ENCODE measurements at places on chromosomes 12 and 14.

GRCh38 chr14:53983112-53983511 is 26.5 kb upstream of the BMP4 start:
- DNase-seq: no peak

DNA sequence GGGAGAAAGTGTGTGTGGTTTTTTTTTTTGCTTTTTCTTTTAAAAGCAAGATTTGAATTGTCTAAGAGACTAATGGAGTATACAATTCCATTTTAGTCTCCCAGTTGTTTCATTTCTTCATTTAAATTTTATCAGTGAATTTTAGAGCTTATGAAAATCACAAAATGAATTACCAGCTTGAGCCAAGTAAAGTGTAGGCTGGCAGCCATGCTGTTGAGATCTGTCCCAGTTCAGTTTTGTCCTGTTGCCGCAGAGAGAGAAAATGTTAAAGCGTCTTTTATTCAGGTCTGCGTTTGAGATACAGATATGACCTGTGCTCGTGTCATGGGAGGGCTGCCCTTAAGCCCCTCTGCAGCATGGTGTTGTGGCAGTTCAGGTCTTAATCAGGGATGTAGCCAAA is 256.5 kb downstream of the IPO8 start:
- no peak for DNase-seq

GRCh38 chr12:97801471-97802059 is 339.0 kb downstream of the RMST start:
- no peak for DNase-seq

DNA sequence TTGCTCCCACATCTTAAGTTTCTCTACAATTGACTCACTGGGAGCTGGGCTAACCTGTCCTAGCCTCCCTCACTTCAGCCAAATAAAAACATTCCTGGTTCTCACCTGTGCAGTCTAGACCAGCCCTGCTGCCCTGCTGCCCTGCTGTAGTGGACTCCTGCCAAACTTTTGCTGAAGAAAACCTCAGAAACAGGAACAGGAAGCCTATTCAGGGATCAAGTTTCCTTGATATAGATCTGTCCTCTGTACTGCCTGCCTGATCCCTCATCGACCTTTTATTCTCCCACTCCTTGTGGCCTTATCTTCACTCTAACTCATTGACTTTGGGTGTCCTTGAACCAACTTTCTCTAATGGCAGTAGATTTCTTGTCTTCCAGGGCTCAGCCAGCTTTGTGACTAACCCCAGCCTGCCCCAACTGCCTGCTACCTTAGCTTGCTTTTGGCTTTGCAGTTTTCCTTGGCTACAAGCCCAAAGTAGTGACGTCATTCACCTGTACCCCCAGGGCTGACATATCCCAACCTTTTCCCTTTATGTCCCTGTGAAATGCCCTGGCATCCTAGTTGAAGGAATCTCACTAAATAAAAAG is 234.8 kb downstream of the DUSP6 start:
- DNase-seq: no peak

GRCh38 chr12:122140467-122141257 is 33.4 kb downstream of the IL31 start:
- DNase-seq: no peak

DNA sequence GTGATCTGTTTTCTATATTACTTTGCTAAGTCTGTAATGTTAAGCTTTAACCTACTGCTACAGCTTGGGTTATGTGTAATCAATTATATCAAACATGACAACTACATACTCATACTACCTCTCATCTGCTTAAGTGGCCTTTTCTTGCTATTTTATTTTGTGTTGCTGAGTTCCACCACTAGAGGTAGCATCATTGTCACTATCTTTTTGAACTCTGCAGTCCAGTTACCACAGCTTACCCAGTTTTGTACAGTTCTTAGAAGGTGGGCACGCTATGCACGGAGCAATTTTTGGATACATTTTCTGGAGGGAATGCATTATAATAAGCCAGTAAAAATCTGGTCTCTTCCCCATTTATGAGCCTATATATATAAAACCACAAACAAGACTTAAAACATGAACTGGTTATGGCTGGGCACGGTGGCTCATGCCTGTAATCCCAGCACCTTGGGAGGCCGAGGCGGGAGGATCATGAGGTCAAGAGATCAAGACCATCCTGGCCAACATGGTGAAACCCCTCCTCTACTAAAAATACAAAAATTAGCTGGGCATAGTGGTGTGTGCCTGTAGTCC is 48.5 kb downstream of the SAV1 start:
- peak; percentile 17 for DNase-seq

- no peak for DNase-seq
These were observed 14.4 kb downstream of the TRHDE start for GRCh38 chr12:72286526-72286925.

- peak; percentile 68 for DNase-seq
These were observed 25.6 kb upstream of the MAP1LC3B2 start for GRCh38 chr12:116533343-116534251.

GRCh38 chr14:91400696-91401095 is 16.9 kb downstream of the CCDC88C start:
- DNase-seq: no peak

- DNase-seq: no peak
These were observed 151.5 kb upstream of the SLC38A2 start for GRCh38 chr12:46523863-46524770.

DNA sequence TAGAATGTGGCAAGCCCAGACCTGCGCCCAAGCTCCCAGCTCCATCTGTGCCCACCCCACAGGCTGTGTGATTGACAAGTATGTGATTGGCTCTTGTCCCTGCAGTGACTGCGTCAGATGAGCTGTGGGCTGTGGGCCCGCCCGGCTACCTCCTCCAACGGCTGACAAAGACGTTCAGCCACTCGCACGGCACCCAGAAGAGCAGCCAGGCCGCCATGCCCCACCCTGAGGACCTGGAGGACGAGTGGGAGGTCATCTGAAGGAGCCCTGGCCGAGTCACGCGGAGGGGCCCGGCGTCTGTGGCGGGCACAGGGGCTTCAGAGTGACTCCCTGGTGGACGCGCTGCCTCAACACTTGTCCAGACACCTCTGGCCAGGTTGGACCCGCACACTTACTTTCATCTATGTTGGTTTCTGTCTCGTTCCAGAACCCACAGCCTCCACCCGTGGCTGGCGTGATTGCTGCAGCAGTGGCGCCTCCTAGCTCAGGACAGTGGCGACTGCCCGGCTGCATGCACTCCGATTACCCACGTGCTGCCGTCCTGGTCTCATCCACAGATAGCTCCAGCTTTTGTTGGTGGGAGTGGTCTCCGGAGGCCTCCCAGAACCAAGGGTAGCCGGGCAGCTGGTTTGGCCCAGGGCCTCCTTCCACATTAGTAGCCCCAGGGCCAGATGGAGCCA is 11.4 kb downstream of the ANKRD9 start:
- DNase-seq: peak; percentile 92

DNA sequence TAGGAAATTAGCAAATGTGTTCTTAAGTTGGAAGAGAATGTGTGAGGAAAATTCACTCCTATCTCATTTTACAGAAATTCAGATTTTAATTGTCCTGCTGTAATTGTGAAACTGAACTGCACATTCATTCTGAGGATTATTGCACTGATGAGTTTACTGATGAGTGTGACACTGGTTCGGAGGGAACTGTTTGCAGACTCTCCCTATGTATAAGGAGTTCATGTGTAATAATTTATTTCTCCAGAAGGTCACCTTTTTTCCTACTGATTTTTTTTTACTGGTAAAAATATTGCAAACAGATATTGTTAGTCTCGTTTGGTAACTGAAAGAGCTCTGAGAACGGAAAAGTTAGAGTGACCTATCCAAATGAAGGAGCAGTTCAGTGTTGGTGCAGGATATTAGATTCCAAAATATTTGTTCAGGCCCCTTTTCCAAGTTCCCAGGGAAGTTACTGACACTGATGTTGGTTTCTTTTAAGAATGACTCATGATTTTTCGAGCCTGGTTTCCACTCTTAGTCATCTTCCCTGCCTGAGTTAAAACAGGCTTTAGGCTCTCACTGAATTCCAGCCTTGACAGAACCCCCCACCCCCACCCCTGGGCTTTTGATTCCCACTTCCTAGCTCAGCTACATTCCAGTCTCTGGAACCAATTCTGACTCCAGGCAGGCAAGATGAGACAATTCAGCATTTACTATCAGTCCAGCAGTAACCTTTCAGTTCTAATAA is 18.4 kb downstream of the ANO6 start:
- DNase-seq: no peak

DNA sequence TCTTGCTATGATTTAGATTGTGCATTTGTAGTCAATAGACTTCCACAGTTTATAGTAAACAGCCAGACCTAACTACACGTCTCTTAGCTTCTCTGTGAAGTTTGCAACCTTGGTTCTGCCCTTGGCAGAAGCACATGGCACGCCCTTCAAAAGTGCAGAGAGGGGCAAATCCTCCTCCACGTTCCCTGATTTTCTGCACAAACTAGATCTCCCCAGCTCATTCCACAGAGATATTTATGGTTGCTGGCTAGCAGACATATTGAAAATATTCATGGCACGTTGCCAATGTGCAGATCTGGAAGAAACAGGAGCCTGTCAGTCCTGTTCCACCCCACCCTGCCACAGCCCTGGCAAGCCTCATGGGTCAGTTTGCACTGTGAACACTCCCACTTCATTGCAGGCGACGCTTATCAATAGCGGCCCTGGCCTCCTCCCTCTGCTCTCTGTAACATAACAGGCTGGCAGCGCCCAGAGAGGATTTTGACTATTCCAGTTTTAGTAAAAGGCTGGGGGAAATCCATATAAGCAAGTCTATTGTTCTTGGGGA is 6.5 kb upstream of the LGALS3 start:
- DNase-seq: no peak

- no peak for DNase-seq
These were observed 7.2 kb downstream of the ERC1 start for GRCh38 chr12:998020-998874.

GRCh38 chr12:131699434-131699833 is 11.5 kb upstream of the SFSWAP start:
- DNase-seq: no peak

- DNase-seq: no peak
These were observed 117.4 kb downstream of the DAD1 start for GRCh38 chr14:22471545-22472121.

- DNase-seq: no peak
These were observed 216.8 kb downstream of the TTC8 start for GRCh38 chr14:89041257-89041582.

DNA sequence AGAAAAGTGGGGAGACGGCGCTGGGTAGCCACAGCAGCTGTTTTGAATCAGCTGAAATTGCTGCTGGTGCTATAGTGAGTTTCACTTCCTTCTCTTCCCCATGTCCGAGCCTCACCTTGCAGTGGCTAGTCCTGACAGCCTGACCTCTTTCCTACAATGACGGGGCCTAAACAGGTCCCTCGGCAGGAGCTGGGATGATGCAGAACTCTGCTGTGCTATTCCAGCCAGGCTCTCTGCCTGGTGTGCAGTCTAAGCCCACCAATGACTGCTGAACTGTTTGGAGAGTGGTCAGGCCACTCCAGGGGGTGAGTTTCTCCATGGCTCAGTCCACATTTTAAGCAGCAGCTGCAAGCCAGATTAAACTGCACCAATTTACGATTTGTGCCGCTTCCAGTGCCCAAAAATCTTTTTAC is 207.3 kb downstream of the TTC7B start:
- DNase-seq: no peak

GRCh38 chr14:63174760-63175191 is 29.5 kb upstream of the RHOJ start:
- DNase-seq: peak; percentile 68

DNA sequence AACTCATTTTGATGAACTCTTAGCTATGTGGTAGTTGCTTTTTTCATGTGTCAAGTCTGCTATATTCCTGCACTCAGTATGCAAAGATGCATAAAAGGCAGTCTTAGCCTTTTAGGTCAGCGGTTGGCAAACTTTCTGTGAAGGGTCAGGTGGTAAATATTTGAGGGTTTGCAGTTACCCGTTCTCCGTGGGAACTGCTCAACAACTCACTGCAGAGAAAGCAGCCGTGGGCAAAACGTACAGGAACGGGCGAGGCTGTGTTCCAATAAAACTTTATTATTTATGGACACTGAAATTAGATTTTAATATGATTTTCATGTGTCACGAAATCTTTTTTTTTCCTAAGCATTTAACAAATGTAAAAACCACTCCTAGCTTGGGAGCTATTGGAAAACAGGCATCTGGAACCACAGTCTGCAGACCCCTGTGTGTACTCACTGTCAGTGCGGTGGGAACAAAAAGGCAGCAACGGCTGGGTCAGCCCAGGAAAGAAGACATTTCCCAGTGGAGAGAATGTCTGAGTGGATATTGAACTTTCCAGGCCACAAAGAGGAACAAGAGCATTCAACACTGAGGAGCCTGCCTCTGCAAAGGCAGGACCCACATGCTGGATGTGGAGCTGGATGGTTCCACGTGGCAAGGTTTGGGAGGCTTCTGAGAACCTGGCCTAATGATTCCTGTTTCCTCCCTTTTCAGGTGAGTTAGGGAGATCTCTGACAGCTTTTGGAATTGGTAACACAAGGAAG is 3.5 kb upstream of the ACACB start:
- DNase-seq: no peak

- DNase-seq: no peak
These were observed 15.4 kb upstream of the YY1 start for GRCh38 chr14:100223332-100224201.

GRCh38 chr12:24562771-24563431 is 386.0 kb downstream of the BCAT1 start:
- peak; percentile 20 for DNase-seq

- DNase-seq: peak; percentile 2
These were observed 3.0 kb downstream of the SDSL start for GRCh38 chr12:113424915-113425823.

DNA sequence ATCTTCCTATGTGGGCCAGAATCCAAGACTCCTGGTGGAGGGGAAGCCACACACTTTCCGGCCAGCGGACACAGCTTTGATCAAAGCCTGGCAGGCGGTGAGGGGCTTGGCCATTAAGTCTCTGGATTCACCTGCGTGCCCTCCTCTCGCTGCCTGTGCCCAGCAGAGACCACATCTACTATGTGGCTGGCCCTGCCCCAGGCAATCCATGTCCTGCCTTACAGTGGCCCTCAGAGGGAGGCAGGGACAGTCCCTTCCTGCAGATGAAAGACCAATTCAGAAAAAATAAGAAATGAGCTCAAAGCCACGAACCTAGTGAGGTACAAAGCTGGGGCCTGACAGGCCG is 82.7 kb upstream of the GPR68 start:
- DNase-seq: no peak

GRCh38 chr12:67318786-67319185 is 49.6 kb downstream of the CAND1 start:
- no peak for DNase-seq

DNA sequence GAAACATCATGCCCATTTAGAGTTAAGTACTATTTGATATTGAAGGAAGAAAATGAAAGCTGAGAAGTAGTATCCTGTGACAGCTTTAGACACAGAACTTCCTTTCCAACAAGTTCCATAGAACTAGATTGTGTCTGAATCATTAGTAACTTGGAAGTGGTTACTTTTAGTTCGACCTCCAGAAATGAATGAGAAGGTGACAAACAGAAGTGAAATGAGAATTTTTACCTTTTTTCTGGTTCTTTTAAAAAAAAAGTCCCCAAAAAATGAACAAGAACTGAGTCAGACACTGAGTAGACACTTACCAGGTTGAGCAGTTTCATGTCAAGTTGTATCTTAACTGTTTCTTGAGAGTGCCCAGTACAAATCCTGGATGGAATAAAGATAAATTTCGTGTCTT is 3.0 kb downstream of the ATP6V0A2 start:
- no peak for DNase-seq

GRCh38 chr12:76013603-76014002 is 18.0 kb downstream of the PHLDA1 start:
- no peak for DNase-seq

- no peak for DNase-seq
These were observed 7.5 kb downstream of the ITGA5 start for GRCh38 chr12:54411391-54412241.

- DNase-seq: no peak
These were observed 1.4 kb upstream of the HOXC6 start for GRCh38 chr12:54026640-54027441.

- DNase-seq: no peak
These were observed 1.2 kb downstream of the KCNJ8 start for GRCh38 chr12:21773263-21773741.

Measured in NCI-H1694 (cell line).